Cardiac septum (tissue), 1 donor: ENCODE measurements at places on chromosomes 6 and 20. TPM values are rescaled to one million over a fixed set of nuclear protein-coding genes. Genes with fewer than 3 reads are reported as not detected.

DNA sequence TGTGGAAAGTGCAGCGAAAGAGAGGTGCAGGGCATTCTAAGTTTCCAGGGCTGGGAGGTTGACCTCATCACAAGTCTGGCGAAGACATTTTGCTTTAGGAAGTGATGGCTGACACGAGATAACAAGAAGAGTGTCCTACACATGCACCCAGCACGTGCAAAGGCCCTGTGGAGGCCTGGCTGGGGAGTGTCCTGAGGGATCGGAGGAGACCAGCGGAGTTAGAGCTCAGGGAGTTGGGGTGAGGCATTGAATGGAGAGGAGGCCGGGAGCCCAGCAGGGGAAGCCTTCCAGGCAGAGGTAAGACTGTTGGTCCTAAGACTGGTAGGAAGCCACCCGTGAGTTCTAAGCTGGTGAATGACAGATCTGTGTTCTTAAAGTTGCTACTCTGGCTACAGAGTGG is 58.4 kb downstream of the PPP1R14C start:
- DNase-seq = no peak

- no peak for DNase-seq
Observed at GRCh38 chr6:62740596-62740995, 454.6 kb upstream of the KHDRBS2 start.

GRCh38 chr6:65157025-65157424 is 550.0 kb downstream of the EYS start:
- no peak for DNase-seq

DNA sequence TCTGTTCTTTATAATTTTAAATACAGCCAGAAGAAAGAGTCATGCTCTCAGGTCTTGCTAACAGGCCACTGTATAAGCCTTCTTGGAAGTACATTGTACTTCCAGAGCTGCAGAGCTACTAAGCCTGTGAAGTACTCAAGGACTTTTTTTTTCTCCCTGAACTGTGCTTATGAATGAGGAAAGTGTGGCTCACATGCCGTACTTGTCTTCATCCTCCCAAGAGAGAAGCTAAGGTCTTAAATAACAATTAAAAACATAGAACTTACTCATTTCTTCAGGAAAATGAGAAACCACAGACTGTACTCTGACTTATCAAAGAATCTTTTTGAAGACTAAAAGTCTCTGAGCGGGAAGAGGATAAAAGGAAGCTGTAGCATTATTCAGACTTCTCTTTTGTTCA is 218.3 kb downstream of the HTR1B start:
- DNase-seq = no peak

DNA sequence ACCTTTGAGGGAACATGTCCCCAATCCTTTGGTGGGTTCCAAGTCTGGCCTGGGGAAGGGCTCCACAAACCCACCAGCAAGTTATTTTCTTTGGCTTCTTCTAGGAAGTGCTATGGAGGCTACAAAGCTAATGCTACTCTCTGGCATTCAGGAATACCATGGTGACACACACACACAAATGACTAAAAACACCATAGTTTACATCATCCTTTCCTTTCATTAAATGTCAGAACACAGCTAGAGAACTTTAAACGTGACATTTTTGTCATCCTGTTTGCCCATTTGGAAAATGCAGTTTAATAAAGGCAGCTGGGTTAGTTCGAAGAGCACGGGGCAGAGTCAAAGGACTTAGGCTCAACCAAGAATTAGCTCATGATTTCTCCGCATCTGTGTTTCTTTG is 40.2 kb upstream of the PROKR2 start:
- DNase-seq = no peak

DNA sequence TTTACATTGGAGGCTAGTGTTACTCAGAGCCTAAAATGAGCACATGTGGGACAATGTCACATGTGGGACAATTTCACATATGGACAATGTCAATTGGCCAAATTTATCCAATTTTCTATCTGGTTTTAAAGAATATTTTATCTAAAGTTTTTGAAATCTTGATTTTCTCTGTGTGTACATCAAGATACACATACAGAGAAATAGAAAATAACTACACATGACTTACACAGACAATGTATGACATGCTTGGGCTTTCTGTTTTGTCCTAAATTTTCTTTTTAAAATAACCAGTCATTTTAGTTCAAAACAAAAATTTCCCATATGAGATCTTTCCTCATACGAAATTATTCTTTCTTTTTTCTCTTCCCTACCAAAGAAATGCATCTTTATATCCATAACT is 24.6 kb downstream of the GGTLC1 start:
- no peak for DNase-seq

GRCh38 chr20:25237610-25238318 is 10.1 kb upstream of the PYGB start:
- no peak for DNase-seq

- no peak for DNase-seq
Observed at GRCh38 chr6:16398587-16398986, 160.2 kb downstream of the GMPR start.

- DNase-seq = no peak
Observed at GRCh38 chr20:30937790-30938189, 319.7 kb upstream of the DEFB115 start.

DNA sequence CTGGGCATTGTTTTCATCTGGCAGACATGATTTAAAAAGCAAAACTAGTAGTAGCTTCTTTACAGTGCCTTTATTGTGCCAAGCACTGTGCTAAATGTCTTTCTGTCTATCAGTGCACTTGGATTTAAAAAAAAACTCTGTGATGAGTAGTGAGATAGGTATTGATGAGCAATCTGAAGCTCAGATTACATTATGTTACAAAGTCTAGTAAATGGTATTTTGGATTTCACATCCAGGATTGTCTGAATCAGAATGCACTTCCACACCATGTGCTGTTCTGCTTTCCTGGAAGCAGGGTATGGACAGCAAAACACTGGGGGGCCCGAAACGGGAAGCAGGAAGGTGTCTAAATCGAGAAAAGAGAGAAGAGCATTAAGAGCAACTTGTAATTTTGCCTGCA is 103.4 kb upstream of the CCN2 start:
- no peak for DNase-seq

DNA sequence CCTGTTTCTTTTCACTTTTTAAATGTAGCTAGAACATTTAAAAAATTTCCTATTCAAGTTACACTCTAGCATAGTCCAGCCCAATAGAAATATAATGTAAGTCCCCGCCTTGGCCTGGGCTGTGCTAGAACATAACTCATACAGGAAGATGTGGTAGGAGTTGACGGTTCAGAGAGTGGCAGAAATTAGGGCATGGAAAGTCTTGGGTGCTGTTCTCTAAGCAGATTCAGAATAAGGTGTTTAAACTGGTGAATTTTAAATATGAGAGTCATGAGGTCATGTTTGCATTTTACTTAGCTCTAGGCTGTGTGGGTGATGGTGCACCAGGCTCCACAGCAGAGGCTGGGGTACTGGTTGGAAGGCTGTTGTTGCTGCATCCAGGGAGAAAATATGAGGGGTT is 256.5 kb downstream of the FARS2 start:
- no peak for DNase-seq

- DNase-seq = no peak
Observed at GRCh38 chr20:32281711-32282110, 4.3 kb downstream of the KIF3B start.

DNA sequence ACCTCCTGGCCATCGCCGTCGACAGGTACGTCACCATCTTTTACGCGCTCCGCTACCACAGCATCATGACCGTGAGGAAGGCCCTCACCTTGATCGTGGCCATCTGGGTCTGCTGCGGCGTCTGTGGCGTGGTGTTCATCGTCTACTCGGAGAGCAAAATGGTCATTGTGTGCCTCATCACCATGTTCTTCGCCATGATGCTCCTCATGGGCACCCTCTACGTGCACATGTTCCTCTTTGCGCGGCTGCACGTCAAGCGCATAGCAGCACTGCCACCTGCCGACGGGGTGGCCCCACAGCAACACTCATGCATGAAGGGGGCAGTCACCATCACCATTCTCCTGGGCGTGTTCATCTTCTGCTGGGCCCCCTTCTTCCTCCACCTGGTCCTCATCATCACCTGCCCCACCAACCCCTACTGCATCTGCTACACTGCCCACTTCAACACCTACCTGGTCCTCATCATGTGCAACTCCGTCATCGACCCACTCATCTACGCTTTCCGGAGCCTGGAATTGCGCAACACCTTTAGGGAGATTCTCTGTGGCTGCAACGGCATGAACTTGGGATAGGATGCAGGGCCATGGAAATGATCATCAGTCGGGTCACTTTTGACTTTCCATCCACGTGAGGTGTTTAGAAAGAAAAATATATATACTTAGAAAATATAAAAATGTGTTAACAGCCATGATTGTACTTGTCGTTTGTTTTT is 868 bp downstream of the MC3R start:
- no peak for DNase-seq

GRCh38 chr6:84522135-84522549 is 242.3 kb downstream of the TBX18 start:
- DNase-seq = no peak

POU5F1 gene
- total RNA-seq = 1.0 TPM

CSE1L gene
- 34.0 TPM for total RNA-seq

ZFP64 gene
- 6.3 TPM for total RNA-seq

CST7 gene
- 1.6 TPM for total RNA-seq
